ENCODE measurements at places on chromosomes 5 and 9. TPM values are rescaled to one million over a fixed set of nuclear protein-coding genes. Genes with fewer than 3 reads are reported as not detected.
A peak's percentile ranks its signal among the peaks of the same experiment; 100 is the strongest.

GRCh38 chr9:89362647-89363310 lies 44.5 kb downstream of the SECISBP2 start:
- no peak for DNase-seq

KIAA0825 gene
- polyA plus RNA-seq: 2.9 TPM

GRCh38 chr5:95925939-95926338 lies 35.7 kb downstream of the ELL2 start:
- no peak for DNase-seq

DNA sequence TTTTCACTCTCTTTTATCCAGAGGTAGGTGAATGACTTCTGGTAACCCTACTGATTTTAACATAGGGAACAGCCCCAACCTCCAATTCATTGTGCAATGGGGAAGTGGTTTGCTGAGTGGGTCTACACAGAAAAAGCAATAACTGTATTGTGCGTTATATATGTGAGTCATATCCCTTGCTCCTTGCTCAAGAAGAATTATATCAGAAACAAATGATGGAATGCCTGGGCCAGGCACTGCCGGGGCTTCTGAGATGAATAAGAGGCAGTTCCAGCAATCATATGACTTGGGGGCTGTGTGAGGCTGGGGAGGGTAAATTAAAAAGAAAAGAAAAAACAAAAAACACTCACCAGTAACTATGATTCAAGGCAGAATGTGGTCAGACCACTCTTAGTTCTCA lies 79.2 kb upstream of the ABCA1 start:
- DNase-seq: peak; percentile 18

GRCh38 chr9:128412120-128412790 lies 8.4 kb upstream of the CERCAM start:
- peak; percentile 36 for DNase-seq

DNA sequence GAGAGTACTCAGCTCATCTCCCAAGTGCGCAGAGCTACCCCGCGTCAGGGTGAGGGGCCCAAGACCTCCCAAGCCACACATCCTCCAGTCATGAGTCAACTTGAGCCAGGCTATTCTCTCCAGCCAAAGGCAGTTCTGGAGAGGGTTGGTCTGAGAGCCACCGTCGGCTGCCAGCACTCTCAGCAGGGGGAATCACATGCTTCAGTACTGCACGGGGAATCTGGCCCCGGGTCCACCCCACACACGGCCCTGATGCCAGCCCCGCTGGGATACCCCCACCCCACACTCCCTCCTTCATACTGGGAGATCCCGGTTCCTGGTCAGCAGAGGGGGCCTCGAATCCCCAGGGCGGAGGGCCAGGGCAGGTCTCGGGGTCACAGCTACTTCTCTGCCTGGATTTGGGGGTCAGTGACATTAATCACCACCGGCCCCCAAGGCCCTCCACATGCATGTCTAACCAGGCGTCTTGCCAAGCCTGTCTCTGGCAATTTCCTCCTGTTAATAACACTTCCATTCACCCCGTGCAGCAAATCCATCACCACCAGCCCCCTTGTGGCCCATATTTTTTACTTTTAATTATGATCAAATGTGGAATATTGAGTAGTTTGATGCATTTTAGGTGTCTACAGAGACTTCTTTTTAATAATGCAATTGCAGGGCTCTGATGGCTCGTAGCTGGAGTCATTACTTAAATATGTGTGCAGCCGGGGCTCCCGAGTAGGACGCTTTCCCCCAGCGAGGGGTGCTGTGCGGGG lies 102.9 kb upstream of the PPP1R26 start:
- peak; percentile 33 for DNase-seq

GRCh38 chr5:137738947-137739346 lies 3.1 kb upstream of the KLHL3 start:
- DNase-seq: no peak

FAM221B gene
- 0.13 TPM for polyA plus RNA-seq

NFIB gene
- polyA plus RNA-seq: 84.3 TPM

DNA sequence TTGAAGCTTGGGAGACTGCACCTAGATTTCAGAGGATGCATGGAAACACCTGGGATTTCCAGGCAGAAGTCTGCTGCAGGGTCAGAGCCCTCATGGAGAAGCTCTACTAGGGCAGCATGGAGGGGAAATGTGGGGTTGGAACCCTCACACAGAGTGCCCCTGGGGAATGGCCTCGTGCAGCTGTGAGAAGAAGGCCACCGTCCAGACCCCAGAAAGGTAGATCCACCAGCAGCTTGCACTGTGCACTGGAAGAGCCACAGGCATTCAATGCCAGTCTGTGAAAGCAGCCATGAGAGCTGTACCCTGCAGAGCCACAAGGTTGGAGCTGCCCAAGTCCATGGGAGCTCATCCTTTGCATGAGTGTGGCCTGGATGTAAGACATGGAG lies 285.3 kb upstream of the FAM174A start:
- no peak for DNase-seq

PCDHGA7 gene
- 1.7 TPM for polyA plus RNA-seq

DNA sequence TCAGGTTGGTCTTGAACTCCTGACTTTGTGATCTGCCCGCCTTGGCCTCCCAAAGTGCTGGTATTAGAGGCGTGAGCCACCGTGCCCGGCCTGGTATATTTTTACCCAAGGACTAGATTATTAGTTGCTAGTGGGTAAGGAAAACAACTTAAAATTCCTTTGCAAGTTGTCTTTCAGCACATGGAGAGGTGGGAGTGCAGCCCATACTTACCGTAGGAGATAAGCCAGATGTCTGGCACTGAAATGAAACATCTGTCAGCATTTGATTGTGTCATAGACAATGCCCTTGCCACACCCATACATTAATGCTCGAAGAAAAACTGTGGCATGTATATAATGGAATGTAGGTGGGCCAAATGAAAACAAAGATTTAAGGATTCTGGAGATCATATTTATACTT lies 36.6 kb upstream of the ANKH start:
- DNase-seq: peak; percentile 31

CHSY3 gene
- 5.1 TPM for polyA plus RNA-seq

FOCAD gene
- 19.2 TPM for polyA plus RNA-seq

ADAMTS2 gene
- polyA plus RNA-seq: 49.6 TPM

MRRF gene
- 40.8 TPM for polyA plus RNA-seq

IRX1 gene
- polyA plus RNA-seq: 0.36 TPM

All from muscle of back (tissue), 13 donors.